ENCODE measurements at places on chromosomes 7 and 10. TPM values are rescaled to one million over a fixed set of nuclear protein-coding genes. Genes with fewer than 3 reads are reported as not detected.

Gene GSTO2
- 2.3 TPM for total RNA-seq

Gene SPDYE9
- not detected for total RNA-seq

Gene CALHM3
- not detected for total RNA-seq

Gene AOC1
- not detected for total RNA-seq

Gene DNAH11
- total RNA-seq, result not detected

Gene PRF1
- total RNA-seq, result 19.5 TPM

Gene PRTFDC1
- total RNA-seq, result 0.97 TPM

Gene DRGX
- not detected for total RNA-seq
